ENCODE measurements at places on chromosomes 4 and X. TPM values are rescaled to one million over a fixed set of nuclear protein-coding genes. Genes with fewer than 3 reads are reported as not detected.

GRCh38 chr4:182886205-182886604, 31.0 kb downstream of the DCTD start:
- H3K27ac ChIP-seq = no peak overlapping the region
- peaks cover 12% of the 10 kb centered on the region for H3K4me1 ChIP-seq
- no peaks in the 10 kb centered on the region for H3K27me3 ChIP-seq
- DNase-seq = no peak
- peaks cover 56% of the 10 kb centered on the region for H3K36me3 ChIP-seq

DNA sequence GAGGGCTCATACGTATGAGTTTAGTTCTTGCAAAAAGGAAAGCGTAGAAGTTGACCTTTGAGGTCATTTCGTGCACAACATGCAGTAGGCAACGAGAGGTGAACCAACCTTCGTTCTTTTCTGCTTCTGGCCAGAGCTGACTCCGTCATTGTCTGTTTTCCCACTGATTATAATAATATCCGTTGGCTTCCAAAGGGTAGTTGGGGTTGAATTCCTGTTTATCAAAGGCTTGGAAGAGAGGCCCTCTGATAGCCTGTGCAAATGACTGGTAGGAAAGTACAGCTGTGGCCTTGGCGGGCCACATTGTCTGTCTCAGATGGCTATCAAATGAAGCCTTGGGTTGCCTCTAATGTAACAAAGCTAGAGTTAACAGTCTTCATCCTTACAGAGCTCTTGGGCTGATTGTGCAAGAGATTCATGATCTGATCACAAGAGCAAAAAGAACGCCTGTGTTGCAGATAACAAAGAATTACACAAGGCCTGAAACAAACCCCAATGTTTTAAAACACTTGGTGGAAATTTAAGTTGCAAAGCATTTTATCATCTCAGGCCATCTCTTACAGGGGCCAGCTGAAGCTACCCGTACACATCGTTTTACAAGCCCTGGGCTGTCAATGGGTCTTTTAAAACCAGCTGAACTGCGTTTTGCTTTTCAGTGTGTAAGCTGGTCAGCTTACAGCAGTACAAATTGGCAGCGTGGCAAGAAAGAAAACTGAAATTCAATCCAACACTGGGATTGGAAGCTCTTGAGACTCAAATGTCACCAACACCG, 46.1 kb upstream of the FAM9C start:
- no peaks in the 10 kb centered on the region for H3K27me3 ChIP-seq
- no peak overlapping the region for H3K4me3 ChIP-seq
- H3K27ac ChIP-seq = no peak overlapping the region
- H3K4me1 ChIP-seq = peaks cover 41% of the 10 kb centered on the region
- peaks cover 1% of the 10 kb centered on the region for H3K36me3 ChIP-seq

DNA sequence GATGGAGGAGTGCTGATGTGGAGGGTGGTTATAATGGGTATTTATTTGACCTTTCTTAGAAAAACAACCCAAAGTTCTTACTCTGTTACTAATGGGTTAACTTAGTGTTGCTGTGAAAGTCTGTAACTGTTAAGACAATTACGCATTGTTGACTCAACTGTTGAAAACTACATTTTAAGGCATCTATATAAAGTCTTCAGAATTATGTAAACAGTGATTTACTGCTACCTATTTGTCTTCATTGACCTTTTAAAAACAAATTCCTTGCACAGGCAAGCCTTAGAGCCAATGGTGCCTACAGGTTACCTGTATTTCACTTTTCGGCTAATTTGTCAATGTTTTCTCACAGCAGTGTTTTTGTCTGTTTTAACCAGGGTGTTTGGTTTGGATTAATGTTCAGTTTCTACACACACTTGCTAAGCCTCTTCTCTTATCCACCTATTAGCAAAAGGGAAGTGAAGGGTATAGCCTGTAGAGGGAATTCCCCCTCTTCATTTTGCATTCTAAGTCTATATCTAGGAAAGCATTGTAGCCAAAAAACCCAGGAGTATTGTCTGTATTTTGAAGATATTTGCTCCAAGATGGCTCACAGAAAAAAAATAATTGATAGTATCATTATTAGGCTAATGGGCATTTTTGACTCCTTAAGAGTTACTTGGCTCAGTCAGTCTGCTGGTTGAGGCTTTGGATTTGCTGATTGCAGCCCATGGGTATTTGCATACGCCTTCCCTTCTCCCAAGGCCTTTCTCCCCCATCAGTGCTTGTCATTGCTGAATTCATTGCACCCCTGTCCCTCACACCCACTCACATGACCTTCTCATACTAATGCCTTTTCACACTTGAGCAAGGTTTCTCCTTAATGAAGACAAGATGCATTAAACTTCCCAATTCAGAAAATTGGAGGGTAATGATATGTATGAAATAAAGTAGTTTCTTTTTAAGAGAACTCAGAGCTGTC, 30.5 kb downstream of the AFF1 start:
- H3K4me3 ChIP-seq = no peak overlapping the region
- DNase-seq = no peak
- H3K27me3 ChIP-seq = no peaks in the 10 kb centered on the region
- H3K27ac ChIP-seq = no peak overlapping the region
- H3K4me1 ChIP-seq = peaks cover 15% of the 10 kb centered on the region

The MUC7 gene
- not detected for total RNA-seq

The TLR3 gene
- total RNA-seq = 7.9 TPM
